ENCODE measurements at places on chromosomes 1 and 21. TPM values are rescaled to one million over a fixed set of nuclear protein-coding genes. Genes with fewer than 3 reads are reported as not detected.
A peak's percentile ranks its signal among the peaks of the same experiment; 100 is the strongest.

GRCh38 chr1:57572016-57572415 lies 148.2 kb upstream of the DAB1 start:
- no peak for DNase-seq

DNA sequence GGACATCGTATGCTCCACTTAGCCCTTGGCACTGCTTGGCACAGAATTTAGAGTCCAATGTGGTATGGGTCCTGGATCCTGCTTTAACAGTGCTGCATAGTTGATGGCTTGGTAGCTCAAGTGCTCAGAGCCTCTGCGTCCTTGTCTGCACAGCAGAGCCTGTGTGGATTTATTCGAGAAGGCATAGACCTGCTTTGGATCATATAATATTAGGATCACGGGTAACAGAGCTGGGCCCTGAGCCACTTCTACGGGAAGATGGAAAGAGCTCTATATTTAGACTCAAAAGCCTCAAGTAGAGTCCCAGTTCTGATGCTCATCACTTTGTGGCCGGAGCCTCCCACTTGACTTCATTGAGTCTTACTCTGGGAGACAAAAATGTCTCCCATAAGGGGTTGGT lies 164.4 kb upstream of the EDN2 start:
- no peak for DNase-seq

GRCh38 chr1:103259982-103260381 lies 151.7 kb upstream of the COL11A1 start:
- DNase-seq, result no peak

GRCh38 chr1:33149453-33150190 lies 32.2 kb downstream of the TRIM62 start:
- peak; percentile 75 for DNase-seq

DNA sequence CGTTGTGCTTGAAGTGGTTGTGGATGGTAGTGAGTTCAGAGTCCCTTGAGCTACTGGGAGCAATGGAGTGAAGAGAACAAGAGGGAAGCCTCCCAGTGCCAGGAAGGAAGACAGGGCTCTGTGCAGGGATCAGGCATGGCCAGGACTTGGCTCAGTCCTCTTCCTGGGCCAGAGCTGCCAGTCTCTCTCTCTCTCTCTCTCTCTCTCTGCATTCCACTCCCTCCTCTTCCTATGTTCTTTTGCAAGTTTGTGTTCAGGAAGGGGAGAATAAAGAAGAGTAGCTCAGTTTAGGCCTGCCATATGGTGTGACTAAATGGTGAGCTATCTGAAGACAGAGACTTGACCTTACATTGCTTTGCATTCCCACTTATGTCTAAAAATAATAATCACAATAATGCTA lies 20.5 kb upstream of the RPTN start:
- no peak for DNase-seq

DNA sequence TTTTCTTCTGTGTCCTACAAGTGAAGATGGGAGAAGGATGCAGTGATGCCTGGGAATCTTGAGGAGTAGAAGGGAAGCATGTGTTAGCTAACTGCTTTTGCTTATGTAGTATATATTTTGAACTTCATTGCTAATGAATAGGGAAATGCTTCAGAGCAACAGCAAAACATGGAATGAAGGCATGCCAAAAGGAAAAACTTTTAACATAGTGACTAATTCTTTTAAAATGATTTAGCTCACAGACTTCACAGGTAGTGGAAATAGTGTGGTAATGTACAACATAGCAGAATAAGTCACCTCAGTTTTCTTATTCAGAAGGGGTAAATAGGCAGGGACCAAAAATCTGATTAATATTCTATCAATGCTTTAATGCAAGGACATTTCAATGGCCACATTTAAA lies 95.5 kb downstream of the LYPLAL1 start:
- DNase-seq, result no peak

- no peak for DNase-seq
Observed at GRCh38 chr1:2150801-2151200, 43.8 kb downstream of the FAAP20 start.

GRCh38 chr1:10756842-10757241 lies 39.6 kb downstream of the CASZ1 start:
- no peak for DNase-seq

GRCh38 chr1:39220891-39221870 lies 16.7 kb downstream of the MACF1 start:
- DNase-seq, result no peak

DNA sequence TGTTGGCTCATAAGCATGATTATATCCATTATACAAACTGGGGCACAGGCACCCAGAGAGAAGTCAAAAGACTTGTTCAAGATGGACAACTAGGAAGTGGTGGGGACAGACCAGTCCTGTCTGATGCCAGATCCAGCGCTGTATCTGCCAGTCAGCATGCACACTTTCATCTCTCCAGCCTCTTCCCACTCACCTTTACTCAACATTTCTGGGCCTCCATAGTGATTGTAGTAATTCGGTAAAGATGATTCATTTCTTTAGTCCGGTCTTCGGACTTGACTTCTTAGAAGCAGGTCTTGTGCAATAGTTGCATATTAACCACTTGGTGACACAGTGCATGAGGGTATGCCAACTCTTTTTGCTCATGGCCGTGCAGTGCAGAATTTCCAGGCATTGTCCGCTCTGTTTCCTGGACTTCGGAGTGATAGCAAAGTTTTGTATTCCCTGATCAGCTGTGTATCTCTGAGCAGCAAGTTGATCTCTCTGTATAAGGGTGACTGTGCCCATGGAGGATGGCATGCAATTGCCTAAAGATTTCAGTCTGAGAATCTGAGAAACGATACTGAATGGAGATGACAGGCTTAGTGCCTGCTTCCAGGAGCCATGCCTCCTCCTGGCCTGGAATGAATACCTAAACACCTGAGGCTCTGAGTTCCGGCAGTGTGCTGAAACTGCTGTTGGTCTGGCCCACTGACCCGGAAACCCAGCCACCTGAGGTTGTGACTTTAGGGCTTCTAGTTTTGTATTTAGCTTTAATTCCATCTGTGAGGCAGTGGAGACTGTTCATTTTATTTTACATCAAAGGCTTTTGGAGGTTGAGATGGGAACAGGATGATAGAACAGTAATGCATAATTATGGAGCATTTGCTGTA lies 39.0 kb downstream of the GALNT2 start:
- DNase-seq, result peak; percentile 54

DNA sequence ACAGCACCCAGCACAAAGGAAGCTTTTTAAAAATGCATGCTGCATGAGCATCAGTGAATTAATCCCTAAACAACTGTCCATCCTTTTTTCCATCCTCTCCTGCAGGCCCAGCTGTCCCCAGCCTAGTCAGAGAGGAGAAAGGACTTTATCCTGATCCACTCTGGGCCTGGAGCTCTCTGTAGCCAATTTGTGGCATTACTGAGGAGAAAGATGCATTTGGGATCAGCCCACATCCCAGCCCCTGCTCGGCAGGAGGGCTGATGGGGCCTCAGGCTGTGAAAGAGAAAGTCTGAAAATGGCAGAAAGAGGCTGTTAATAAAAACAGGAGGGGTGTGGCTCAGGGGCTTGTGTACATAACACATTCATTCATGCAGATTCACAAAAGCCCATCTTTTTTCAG lies 37.5 kb upstream of the ATP2B4 start:
- no peak for DNase-seq

GRCh38 chr1:201964261-201964660 lies 9.0 kb downstream of the TIMM17A start:
- DNase-seq, result no peak

DNA sequence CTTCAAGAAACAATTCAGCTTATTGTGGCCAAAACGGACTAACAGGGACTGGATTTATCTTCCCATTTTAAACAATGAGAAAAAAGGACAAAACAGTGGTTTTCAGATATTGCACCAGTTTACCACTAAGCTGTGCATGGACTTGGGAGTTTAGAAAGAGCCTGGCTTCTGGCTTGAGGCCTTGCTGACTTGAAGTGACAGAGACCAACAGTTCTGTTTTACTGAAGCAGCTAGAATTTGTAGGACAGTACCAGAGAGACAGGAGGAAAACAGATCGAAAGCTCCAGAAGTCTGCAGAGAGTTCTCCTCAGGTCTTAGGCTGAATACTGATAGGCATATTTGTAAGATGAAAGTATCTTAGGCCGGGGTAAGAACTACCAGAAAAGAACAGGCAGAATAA lies 20.5 kb downstream of the FCRL4 start:
- DNase-seq, result no peak

- no peak for DNase-seq
Observed at GRCh38 chr1:113088972-113089371, 16.0 kb downstream of the LRIG2 start.

DNA sequence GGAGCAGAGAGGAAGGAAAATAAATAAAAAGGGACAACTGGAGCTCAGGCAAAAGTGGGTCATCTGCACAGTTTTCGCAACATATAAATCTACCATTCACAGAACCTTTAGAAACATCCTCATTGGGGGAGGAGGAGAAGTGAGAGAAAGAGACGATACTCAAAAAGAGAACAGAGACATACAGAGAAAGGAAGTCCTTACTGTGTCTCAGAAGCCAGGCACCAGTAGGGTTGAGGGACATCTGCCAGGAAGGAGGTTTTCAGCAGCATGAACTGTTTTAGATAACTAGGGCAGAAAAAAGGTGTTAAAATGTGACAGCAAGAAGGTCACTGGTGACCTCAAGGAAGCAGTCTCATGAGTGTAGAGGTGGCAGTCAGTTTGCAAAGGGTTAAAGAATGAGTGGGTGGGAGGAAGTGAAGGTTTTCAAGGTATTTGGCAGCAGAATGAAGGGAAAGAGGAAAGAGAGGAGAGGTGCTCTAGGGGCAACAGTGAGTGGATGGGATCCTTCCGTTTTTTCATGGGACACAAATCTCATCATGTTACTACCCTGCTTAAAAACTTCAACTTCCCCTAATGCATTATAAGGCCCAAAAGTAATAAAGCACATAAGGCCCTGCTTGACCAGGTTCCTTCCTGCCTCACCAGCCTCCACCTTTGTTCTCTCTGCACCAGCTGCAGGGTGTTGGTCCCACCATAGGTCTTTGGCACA lies 9.5 kb downstream of the JAK1 start:
- DNase-seq, result no peak

- no peak for DNase-seq
Observed at GRCh38 chr1:178196631-178197030, 102.7 kb downstream of the RASAL2 start.

DNA sequence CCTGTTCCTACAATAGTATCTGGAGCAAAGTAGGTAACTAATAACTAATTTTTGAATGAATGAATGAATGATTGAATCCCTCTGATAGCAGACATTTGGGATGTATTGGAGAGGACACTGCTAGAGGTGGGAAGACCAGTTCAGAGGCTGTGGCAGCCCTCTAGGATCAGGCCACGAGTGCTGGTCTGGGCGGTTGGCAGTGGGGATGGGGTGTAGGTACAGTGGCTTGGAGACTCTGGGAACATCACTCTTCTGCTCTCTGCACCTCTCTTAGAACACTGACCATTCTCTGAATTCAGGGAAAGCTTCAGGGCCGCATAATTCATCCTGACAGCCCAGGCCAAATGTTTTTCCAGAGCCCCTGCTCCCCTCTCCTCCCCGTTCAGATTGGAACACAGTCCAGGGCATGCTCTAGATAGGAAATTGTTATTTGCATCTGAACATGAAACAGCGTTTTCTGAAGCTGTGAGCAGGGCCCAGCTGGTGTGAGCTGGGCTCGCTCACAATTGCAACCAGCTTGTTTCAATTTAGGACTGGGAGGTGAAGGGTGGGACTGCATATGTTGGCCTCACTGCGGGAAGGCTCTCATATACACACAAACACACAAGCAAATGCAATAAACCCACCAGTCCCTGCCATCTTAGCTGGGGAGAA lies 253.1 kb upstream of the USP24 start:
- DNase-seq, result no peak

DNA sequence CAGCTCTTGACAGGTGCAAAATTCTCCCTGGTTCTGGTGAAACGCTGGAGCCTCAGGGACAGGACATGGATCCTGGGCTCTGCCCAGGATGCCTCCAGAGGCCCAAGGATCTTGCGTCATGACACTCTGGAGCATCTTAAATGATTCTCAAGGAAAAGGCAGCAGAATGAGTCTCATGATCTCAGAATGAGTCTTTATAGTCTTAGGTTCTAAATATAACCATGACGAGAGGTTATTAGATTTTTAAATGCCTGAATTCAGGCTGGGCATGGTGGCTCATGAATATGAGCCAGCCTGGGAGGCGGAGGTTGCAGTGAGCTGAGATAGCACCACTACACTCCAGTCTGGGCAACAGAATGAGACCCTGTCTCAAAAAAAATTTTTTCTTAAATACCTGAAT lies 55.5 kb downstream of the ECE1 start:
- no peak for DNase-seq

GRCh38 chr1:214427871-214428277 lies 123.5 kb downstream of the PTPN14 start:
- DNase-seq, result no peak

DNA sequence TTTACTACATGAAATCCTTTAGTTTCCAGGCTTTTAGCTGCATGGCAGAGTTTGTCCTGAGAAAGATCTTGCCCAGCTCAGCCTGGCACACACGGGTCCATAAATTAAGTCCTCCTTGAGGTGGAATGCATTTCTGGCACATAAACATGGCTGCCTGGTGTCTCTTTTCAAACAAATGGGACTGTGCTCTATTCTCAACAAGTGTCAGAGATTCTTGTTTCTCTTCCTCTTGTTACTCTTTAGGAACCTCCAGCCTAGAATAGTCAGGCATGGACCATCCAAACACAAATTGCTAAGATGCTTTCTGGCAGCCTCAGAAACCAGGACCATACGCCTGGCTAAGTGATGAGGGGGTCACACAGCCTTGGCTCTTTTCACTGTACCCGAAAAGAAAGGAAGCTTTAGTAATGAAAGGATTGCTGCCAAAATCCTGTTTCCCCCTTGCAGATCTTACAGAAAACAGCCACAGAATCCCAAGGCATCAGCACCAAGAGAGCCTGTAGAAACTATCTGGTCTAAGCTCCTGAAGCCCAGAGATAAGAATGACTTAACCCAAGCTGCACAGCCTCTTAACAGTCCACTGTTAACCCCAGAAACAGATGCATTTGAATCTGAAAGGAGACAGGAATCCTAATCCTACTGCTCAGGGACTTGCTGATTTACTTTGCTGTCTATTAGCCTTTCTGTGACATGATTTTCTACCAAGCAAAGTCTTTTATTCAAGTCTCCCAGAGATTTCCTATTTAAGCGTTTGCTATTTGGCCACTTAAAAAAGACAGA lies 31.9 kb upstream of the NRDC start:
- no peak for DNase-seq

DNA sequence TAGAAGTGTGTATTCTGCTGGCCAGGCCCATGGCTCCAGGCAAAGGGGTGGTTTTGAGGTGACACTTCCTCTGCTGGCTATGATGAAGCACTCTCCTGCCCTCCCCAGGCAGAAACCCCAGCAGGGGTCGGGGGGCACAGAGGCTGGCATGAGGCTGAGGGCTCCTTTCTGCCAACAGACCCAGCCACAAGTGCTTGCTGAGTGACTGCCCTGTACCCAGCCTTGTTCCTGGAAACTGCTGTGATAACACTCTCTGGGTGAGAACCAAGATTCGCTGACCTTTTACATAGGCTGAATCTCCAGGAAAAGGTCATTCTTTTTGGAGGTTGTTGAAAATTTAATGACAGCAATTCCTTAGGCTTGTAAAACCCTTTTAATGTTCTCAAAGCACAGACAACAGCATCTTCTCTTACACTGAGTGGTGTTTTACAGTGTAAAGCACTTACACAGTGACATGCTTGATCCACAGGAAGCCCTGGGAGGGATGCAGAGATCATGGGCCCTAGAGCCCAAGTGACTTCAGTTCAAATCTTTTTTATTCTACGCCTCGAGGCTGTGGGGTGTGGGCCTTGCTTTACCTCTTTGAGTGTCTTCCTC lies 155.5 kb upstream of the FGGY start:
- no peak for DNase-seq

The ZBTB37 gene
- 5.3 TPM for total RNA-seq

The MATN1 gene
- not detected for total RNA-seq

The PRAMEF12 gene
- total RNA-seq, result not detected

The CCDC28B gene
- total RNA-seq, result 4.1 TPM

The FMO4 gene
- 3.3 TPM for total RNA-seq

The UQCRHL gene
- 1.1 TPM for total RNA-seq
